ENCODE measurements at places on chromosomes 5 and 9.

DNA sequence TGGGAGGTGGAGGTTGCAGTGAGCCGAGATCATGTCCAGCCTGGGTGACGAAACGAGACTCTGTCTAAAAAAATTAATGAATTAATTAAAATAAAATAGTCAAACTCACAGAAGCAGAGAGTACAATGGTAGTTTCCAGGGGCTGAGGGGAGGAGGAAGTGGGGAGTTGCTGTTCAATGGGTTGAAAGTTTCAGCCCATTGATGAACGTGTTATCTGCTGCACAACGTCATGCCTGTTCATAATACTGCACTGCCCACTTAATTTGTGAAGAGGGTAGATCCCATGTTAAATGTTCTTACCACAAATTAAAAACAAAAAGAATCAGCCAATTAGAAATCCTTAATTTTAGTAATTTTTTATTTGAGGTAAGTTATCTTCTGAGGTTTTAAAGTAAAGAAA lies 16.4 kb upstream of the RUFY1 start:
- DNase-seq = no peak

- DNase-seq = peak; percentile 70
Measured at GRCh38 chr9:88387552-88388202, 567 bp upstream of the SPIN1 start.

DNA sequence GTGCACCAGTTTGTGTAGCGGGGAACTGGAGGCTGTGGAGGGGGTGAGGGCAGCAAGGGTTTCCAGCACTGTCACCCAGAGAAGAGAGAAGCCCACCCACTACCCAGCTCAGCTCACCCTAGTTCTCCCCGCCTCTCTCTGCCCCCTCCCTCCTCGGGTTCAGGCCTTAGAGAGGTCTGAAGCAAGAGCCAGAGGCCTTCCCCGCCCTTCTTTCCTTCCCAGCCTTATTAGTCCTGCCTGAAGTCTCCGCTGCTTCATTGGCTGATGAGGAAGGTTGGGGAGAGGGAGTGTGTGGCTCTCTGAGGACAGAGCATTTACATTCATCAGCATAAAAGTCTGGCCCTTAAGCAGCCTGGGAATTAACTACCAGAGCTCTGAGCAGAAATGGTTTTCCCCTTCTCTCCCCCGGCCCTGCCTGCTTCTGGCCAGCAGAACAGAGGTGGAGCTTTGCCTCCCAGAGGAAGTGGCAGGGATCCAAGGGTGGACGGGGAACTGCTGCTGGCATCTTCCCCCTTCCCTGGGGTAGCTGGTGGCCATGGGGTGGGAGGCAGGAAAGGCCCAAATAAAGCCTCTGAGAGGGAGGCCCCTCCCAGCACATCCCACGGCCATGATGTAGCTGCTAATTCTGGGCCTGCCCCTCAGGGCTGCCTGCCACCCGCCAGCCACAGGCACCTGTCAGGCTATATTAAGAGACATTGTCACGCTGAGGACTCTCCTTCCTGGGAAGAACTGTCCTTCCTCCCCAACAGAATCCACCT lies 4.1 kb downstream of the DNAJB5 start:
- peak; percentile 44 for DNase-seq

DNA sequence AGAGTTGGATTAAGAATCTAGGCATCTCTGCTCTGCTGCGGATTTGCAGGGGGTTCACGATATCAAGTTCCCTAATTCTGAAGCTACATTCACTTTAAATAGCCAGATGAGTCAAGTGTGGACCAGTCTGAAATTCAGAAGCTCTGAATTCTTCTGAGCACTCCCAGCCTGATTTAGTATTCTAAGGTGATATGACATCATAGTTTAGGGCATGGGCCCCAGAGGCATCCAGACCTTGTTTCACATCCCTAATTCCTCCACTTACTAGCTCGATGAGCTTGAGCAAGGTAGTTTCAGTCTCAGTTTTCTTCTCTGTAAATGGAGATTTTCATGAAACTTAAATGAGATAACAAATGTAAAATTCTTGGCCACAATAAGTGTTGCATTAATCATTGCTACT lies 65.2 kb downstream of the TMEM167A start:
- no peak for DNase-seq

- no peak for DNase-seq
Measured at GRCh38 chr5:126686451-126687126, 85.8 kb downstream of the PHAX start.

DNA sequence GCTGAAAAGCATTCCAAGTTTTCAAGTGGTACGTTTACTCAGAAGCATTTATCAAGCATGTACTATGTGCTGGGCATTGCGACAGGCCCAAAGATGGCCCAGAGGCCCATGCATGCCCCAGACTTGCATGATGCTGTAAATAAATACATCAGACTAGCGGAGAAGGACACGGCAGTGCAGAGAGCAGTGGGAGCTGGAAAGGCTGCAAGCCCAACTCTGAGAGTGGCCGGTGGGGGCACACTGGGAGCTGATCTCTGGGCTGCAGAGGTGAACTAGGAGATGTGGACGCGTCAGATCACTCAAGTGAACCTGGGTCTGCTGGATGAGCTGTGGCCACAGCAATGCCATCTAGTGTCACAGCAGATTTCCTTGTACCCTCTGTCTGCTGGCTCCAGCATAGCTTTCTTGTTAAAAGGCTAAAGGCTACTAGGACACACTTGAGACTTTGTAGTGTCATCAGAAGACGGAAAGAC lies 246.9 kb downstream of the FANCC start:
- no peak for DNase-seq

GRCh38 chr5:56896763-56897162 lies 12.6 kb upstream of the SETD9 start:
- no peak for DNase-seq

DNA sequence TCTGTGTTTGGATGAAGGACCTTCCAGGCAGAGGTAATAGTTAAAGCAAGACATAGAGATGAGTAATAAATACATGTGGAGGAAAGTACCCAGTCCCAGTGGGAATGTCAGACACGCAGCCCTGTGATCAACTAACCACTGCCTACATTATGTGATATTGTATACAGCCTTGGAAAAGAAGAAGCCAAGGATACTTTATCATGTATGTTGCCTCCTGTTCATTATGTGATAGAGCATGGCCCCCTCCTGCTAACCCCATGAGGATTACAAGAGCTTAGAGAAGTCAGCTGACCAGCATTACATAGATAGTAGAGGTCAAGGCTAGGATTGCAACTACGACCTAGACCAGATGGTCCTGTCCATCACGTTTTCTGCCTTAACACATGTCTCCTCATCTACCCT lies 497.0 kb upstream of the TNC start:
- DNase-seq = peak; percentile 53

DNA sequence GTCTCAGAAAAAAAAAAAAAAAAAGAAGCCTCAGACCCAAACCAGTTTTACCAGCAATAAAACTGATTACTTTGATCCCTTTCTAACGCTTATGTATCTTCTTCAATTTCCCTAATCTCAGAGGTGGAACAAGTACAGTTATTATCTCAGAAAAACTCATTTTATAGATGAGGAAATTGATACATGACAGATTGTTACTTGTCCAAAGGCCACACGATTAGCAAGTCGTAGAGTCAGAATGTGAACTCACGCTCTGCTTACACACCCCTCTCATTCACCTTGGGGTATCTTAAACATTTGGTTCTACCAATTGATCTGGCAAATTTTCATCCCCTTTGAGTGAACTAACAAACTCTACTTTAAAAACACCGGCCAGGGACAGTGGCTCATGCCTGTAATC lies 110.2 kb downstream of the SUSD1 start:
- DNase-seq = no peak

DNA sequence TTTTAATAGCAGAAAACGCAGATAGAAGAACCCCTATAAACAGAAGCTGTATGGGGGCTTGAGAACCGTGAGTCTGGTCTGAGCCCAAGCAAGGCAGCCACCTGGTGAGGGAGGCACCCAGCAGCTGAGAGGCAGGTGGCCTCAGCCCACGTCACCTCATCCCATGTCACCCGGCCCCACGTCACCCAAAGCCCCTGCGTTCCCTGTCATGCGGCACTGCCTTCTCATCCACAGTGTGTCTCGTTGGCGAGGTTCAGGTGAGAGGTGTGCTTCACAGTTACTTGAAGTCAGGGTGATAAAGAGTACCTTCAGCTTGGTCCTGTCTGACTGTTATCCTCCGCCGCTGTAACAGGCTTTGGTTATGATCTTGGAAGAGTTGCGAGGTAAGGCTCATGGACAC lies 80.6 kb upstream of the IRX4 start:
- DNase-seq = no peak

DNA sequence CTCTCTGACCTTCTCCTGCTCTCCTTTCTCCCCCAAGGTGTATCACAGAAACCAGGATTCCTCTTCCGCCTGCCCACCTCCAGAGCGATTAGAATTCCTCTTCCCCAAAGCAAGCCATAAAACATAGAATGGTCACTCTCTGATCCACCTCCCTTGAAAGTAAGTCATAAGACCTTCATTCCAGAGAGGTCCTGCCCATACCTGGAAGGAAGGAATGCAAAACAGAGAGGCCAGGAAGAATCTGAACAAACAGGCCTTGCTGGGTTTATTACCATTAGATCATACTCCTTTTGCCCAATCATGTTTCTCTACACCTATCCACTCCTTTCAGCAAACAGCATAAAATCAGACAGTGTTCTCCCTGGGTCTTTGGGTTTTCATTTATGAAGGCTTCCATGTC lies 21.0 kb downstream of the CDKL3 start:
- peak; percentile 91 for DNase-seq

DNA sequence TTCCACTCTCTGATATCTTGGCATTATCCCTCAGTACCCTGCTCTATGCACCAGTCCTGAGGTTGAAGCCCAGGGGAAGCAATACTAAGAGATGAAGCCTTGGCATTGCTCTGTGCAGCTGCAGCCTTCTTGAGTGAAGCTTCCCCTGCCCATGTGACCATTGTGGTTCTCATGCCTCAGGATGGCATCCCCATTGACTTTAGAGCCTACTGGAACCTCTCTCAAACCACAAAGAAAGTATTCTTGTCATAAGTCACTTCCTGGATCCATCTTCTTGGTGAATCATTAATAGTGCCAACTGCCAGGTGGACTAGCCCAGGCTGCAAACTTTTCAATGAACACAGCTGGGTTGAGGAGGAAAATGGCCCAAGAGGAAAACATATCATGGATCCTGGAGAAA lies 283.9 kb upstream of the RFX3 start:
- DNase-seq = peak; percentile 63

GRCh38 chr5:83118976-83119375 lies 41.6 kb downstream of the XRCC4 start:
- no peak for DNase-seq

- DNase-seq = peak; percentile 88
Measured at GRCh38 chr5:22596404-22596970, 256.7 kb downstream of the CDH12 start.

DNA sequence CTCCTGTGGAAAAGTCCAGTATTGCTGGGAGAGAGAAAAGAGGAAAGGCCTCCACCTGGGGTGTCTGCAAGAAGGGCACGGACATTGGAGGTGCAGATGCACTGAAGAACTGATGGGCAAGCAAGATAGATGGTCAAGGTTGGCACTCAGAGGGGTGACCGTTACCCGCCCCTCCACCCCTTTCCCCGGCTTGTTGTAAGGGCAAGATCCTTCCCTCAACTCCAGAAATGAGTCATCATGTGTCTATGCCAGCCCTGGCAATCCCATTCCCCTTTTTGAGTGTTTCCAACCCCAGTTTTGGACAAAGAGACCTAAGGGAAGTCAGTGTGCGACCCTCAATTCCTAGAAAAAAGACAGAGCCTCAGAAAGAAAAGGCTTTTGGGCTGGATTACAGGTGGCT lies 34.9 kb upstream of the ATP6V1G1 start:
- DNase-seq = peak; percentile 34

DNA sequence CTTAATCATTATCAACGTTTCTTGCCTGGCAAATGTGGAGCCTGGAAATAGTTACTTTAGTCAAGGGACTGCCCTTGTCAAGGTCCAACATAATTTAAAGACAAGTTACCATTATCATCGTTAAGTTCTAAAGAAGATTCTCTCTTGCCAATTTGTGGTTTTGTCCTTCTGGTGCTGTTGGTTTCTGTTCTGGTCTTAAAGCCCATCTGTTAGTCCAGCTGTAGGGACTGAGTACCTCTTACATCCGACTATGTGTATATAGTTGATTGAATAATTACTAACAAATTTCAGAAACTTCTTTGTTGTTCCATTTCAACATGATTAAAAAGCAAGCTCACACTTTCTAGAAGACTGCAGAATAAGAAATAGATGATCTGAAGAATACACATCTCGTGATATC lies 1854.9 kb downstream of the MAT2B start:
- DNase-seq = no peak

- no peak for DNase-seq
Measured at GRCh38 chr9:13252852-13253251, 26.6 kb downstream of the MPDZ start.

- DNase-seq = no peak
Measured at GRCh38 chr5:56359809-56360685, 126.9 kb upstream of the ANKRD55 start.

- DNase-seq = no peak
Measured at GRCh38 chr5:112646139-112646936, 91.3 kb upstream of the APC start.

DNA sequence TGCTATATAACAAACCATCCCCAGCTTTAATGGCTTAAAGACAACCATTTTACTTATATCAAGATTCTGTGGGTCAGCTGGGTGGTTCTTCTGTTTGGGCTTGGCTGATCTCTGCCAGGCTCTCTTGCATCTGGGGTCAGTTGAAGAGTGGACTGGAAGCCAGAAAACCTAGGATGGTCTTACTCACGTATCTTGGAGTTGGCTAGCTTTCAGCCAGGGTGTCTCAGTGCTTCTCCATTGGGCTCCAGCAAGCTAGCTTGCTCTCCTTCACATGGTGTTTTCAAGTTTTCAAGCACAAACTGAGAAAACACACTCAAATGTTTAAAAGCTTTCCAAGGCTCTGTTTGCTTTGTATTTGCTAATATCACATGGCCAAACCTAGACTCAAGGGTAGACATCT lies 146.8 kb downstream of the PIK3R1 start:
- no peak for DNase-seq

- no peak for DNase-seq
Measured at GRCh38 chr9:91710158-91710557, 239.9 kb downstream of the ROR2 start.

- no peak for DNase-seq
Measured at GRCh38 chr5:117165068-117165467, 590.4 kb upstream of the SEMA6A start.

DNA sequence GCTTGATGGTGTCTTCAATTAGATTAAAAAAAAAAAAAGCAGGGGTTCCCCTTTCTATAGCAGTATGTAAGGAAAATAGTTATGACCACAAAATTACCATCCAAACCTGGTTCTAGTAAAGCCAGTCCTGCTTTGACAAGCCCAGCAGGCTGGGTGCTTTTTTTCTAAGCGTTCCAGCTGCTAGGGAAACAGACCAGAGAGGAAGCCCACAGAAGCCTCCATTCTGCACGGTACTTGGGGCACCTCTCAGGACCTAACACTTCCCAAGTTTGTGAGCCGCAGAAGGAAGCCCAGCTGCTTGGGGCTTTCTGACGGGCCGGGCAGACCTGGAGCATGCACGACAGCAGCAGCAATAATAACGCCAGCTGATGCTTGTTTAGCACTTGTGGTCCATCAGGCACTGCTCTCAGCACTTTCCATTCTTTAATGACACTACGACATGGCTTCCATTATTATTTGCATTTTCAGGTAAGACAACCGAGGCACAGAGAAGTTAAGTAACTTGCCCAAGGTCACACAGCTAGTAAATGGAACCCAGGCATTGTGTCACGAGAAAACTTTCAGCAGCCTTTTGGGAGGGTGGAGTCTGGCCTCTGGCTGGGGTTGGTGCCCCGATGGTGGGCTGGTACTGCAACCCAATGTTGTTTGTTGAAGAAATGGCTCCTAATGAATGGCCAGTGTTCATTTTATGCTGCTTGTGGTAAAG lies 15.4 kb downstream of the LMX1B start:
- no peak for DNase-seq
